Coronary artery (tissue), 2 donors: ENCODE measurements at places on chromosomes 2 and 18.

GRCh38 chr2:41626936-41627335 lies 420.9 kb upstream of the PKDCC start:
- no peak for DNase-seq

- no peak for DNase-seq
These were observed 3.7 kb upstream of the EMX1 start for GRCh38 chr2:72913486-72914205.

- no peak for DNase-seq
These were observed 82.6 kb upstream of the RGPD5 start for GRCh38 chr2:109711230-109712122.

- DNase-seq = no peak
These were observed 43.4 kb upstream of the NEUROD1 start for GRCh38 chr2:181723731-181724130.

DNA sequence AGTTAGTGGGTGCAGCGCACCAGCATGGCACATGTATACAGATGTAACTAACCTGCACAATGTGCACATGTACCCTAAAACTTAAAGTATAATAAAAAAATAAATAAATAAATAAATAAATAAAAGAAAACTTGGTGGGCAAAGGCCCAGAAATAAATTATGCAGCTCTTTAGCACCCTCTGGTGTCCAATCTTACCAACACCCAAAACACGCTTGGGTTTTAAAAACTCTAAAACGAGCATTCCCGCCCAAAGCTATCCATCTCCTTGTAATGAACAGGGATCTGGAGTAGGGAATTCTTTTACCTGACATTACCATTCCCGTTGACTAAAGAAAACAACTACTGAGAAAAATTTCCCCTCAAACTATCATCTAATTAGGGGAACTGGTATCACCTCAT lies 2005.9 kb upstream of the CELF4 start:
- no peak for DNase-seq

DNA sequence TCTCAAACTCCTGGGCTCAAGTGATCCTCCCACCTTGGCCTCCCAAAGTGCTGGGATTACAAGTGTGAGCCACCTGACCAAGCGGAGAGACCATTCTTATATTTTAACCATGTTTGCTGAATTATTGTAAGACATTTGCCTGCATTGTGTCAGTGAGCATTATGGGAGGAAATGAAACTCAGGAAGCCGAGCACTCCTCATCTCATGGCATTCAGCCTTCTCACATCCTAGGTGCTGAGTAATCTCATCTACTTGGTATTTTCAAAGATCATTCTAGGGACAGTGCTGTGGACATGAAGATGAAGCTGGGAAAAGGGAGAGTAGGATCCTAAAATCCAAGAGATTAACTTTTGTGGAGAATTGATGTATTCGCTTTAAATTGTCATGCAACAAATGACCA lies 66.1 kb downstream of the NAPG start:
- DNase-seq = no peak

GRCh38 chr18:45006934-45007333 lies 326.2 kb downstream of the SETBP1 start:
- DNase-seq = no peak

GRCh38 chr2:119425620-119426395 lies 5.8 kb upstream of the TMEM37 start:
- no peak for DNase-seq

GRCh38 chr2:190202604-190203003 lies 117.0 kb downstream of the HIBCH start:
- no peak for DNase-seq
